Suppressor macrophage treated with lipopolysaccharide for 4 hours (primary cell): ENCODE measurements at places on chromosomes 2 and 18.

DNA sequence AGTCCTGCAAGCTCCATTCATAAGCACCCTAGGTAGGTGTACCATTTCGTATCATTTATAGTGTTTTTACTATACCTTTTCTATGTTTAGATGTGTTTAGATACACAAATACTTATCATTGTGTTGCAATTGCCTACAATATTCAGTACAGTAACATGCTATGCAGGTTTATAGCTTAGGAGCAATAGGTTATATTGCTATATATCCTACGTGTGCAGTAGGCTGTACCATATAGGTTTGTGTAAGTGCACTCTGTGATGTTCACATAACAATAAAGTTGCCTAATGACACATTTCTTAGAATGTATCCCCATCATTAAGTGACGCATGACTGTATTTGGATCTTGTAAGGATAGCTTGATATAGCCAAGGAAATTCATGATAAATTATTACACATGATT lies 88.6 kb upstream of the CDH20 start:
- no peak for DNase-seq

DNA sequence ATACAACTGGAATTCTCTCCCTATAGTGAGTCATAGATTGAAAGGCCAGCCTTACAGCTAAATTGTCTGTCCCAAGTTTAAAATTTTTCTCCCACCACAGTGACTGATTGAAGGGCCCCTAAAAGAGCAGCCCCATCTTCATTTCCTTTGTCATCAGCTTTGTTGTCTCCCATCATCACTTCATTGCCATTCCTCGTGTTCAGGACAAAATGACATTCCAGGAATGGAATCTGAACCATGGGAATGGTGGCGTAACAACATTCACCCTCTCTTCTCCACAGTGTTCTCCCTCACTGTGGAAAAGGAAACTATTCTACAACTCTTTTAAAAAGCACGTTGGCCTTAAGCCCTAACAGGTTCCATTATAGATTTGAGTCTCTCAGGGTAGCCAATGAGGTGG lies 52.1 kb downstream of the PSTPIP2 start:
- no peak for DNase-seq

DNA sequence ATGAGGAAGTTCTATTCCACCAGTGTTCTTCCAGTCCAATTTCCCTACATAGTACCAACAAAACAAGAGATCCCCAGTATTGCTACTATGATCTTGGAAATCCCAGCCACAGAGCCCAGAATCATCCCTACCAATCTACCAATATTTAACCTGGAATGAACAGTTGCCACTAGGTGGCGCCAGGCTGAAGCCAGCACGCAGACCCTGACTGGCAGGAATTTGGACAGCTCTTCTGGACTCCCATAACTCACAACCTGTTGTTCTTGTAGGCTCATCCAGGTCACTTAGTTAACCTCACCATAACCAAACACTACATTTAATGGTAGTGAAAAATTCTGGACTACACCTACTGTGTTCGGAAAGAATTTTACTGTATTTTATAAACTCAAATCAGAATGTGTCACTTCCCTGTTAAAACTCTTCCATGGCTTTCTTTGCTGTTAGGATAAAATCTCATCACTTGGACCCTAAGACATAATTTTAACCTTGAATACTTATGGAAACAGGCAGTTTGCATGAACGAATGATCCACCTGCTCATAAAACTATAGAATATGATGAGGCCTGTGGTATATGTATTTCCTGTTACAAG lies 59.8 kb upstream of the SLC38A11 start:
- peak; percentile 74 for DNase-seq

DNA sequence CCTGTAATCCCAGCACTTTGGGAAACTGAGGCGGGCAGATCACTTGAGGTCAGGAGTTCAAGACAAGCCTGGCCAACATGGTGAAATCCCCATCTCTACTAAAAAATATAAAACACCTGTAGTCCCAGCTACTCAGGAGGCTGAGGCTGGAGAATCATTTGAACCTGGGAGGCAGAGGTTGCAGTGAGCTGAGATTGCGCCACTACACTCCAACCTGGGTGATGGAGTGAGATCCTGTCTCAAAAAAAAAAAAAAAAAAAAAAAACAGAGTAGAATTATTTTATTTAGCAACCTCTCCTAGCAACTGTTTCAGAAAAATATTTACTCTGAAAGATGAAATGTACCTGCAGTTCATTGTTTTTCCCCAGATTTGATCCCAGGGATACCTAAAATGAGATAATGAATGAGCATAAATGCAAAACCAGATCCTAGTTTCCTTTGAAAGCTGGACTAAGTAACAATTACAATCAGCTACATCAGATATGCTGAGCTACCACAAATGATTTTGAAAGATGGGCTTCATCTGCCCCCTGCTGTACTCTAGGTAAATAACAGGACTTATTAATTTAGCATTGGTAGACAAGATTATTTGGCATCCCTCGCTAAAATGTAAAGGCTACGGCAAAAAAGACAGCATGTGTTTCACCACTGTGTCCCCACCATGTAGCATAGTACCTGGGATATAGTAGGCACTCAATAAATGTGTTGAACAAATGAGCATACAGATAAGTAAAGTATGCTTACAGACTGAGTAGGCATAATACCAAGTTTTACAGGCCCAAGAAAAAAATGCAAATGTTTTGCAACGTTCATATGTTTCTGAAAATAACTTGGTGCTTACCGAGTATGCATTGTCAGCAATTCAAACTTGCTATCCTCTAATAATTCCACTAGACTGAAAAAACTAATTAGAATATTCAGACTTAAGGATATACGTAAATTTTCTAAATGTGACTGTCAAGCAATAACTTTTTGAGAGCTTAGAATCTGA lies 102.5 kb downstream of the ATL2 start:
- DNase-seq, result peak; percentile 84

DNA sequence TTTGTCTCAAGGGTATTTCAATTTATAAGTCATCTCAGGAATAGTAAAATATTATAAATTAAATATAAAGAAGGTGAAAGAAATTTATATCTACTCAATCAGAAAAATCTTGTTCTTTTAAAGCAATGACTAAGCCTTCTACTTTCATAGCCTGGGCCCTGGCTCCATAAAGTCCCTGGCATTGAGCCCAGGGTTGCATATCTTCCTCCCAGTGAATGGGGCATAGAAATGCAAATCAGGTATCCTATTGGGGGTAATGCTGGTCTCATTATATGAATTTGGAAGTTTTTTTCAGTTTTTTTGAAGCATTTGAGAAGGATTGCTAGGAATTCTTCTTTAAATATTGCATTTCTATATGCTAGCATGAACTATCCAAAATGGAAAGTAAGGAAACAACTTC lies 73.9 kb upstream of the MC2R start:
- no peak for DNase-seq

DNA sequence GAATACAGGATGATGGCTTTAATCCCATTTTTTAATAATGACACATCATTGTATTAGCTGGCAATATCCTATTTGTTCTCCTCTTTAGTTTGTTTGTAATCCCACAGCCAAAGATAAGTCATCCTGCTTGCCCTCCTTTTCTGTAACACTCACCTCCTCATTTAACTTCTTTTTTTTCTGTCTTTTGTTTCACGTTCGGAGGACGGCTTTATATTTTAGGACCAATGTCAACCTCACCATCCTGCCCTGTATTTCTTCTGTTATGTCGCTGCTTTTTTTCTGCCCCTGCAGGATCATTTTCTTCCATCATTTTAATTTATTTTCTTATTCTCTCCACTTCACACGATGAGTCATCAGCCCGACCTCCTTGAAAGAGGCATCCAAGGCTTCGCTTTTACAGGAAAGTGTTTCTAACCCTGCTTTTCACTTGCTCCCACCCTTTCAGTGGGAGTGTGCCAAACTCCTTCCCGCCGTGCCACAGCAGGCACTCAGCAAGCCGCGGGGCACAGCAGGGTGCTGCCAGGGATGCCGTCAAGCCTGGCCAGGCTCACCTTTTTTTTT lies 11.4 kb downstream of the RAB31 start:
- no peak for DNase-seq

DNA sequence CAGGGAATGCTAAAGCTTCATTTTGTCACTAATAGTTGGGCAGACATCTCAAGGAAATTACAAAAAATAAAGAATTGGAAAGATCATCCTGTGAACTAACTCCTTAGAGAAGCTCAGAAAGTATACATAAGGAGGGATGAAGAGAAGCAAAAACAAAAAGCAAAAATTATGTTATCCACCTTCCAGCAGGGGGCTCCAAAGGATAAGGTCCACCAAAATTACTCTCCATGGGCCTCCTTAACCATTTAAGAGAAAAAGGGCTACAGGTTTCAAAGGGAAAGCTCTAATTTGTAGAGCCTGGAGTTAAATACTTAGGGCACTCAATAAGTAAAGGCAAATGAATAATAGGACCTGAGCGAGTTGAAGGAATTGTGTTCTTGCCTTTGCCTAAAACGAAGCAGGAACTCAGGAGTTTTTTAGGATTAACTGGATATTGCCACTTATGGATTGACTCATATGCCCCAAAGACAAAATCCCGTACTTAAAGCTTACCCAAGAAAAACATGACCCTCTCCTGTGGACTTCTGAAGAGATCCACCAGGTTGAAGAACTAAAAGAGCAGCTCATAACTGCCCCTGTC lies 1167.9 kb downstream of the DSC3 start:
- DNase-seq, result peak; percentile 27

DNA sequence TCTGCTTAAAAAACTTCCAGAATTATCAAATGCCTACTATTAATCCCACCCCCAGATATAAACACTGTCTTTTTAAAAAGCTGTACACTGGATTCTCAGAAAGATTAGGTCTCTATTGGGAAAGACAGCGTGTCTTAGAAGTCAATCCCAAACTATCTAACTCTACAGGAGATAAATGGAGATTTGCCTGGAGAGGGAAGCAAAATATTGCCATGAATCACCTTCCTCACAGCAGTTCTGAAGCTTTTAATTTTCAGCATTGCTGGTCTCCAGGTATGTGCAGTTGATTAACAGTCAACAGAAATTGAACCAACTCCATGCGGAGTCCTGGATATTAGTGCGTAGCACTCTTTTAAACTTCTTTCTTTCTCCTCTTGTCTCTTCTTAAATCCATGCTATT lies 122.2 kb downstream of the DSC3 start:
- DNase-seq, result no peak

- no peak for DNase-seq
Observed at GRCh38 chr18:58659691-58660090, 11.6 kb upstream of the MALT1 start.

GRCh38 chr2:198316852-198317396 lies 512.5 kb downstream of the PLCL1 start:
- DNase-seq, result no peak

- no peak for DNase-seq
Observed at GRCh38 chr2:75513616-75514170, 47.0 kb downstream of the EVA1A start.

DNA sequence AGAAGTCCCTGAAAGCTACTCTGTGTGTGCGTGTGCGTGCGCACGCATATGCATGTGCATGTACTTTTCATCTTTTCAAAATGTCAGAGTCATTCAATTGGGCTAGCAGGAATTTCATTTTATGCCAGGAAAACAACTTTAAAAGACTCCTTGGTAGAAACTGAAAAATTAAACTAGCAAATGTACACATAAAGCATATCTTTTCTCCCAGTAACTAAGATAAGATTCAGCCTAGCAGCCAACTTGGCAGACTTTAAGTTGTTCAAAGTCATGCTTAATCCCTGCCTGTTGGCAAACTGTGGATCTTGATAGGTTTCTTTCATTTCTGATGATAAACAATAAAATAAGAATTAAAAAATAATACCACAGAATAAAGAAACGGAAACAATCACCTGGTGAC lies 1129.1 kb downstream of the LRP1B start:
- no peak for DNase-seq

DNA sequence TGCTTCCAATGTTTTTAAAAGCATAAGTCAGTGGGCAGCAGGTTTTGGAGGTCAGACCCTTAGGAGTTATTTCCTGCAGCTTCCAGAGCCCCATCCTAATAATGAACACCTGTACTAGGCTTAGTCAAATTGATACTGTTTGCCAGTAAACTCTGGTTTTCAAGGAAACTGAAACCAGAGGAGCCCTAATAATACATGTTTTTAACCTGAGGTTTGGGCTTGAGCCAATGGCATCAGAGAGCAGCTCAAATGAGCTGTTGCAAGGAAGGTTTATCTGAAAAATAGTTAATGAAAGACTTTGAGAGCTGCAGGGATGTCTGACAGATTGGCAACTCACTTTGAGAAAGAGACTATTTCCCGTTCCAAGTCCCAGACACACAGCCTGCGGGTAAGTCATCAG lies 54.6 kb downstream of the DCC start:
- no peak for DNase-seq

DNA sequence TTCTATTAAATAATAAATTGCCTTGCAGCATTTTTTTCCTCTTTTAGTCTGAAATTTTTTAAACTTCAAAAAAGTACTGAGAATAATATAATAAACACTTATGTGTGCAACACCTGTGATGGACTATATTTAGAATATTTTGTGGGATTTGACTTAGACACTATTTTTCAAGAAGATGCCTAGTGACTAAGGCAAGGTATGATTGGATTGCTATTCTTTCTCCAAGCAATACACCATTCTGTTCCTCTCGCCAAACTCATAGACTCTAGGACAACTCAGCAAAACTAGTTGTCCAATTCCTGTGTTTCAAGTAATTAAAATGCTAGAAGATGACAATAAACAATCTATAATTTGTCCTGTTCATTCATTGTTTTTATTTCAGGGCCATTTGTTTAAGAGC lies 75.9 kb downstream of the METTL4 start:
- no peak for DNase-seq

DNA sequence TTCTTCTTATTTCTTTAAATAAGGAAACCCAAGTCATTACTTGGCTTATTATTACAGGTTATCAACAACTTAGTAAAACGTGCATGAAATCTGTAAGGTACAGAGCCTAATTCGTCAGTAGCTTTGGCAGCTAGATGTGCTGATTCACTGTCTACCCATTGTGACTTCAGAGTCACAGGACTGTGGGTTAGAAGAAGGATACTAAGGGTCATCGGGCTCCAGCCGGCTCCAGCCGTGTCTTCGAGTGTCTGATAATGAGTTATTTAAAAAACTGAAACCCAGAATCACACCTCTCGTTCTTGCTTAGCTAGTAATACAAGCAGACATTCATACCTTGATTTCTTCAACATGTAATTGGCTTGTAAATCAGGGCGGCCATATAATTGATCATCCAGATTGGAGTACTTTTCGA lies 170.5 kb downstream of the FMNL2 start:
- peak; percentile 84 for DNase-seq

DNA sequence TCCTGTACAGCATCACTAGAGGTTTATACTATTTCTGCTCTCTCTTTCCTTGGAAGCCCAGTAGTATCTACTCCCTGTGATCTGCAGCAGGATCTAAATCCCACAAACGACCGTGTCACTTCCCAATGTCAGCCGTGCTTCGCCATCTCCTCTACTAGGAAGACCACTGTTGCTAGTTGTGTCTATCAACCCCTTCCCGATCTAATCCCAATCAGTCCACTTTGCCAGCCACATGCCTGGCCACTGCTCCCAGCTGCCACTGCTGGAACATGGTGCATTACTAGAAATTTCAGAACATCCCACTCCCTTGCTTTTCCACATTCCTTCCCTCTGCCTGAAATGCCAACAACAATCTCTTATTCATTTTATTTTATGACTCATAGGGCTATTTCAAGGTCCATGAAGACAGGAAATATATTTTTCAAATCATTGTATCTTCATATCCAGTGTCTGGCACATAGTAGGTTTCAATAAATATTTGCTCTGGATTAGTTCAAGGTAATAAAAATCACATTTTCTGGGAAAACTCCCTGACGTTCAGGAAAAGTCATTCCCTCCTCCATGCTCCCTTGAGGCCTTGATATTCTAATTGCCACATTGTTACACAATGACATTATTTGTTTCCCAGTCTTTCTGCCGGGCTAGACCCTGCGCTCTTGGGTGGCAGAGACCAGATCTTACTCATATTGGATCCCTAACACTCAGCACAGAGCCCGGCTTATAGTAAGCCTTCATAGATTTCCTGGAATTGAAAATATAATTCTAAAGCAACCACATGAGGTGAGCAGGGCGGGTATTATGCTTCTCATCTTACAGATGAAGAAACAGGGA lies 2.1 kb upstream of the TRIB2 start:
- DNase-seq, result no peak
